ENCODE measurements at places on chromosomes 1 and 21.

DNA sequence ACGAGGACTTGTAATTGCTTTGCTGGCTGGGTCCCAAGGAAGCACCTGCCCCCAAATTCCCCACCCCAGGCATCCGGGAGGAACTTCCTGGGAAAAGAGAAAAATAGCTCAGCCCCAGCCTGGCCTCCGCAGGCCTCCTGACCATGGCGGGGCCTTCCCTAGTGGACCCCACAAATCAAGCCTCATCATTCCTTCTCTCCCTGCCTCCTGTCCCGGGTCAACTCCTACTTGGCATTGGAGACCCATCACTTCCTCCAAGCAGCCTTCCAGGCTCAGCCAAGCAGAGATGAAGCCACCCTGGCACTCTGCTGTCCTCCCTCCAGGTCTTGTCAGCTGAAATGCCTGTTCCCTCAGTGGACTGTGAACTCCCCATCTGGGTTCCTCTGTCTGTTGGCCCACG lies 38.0 kb downstream of the AJAP1 start:
- DNase-seq: no peak

- DNase-seq: no peak
These were observed 10.4 kb downstream of the JUN start for GRCh38 chr1:58773406-58773840.

DNA sequence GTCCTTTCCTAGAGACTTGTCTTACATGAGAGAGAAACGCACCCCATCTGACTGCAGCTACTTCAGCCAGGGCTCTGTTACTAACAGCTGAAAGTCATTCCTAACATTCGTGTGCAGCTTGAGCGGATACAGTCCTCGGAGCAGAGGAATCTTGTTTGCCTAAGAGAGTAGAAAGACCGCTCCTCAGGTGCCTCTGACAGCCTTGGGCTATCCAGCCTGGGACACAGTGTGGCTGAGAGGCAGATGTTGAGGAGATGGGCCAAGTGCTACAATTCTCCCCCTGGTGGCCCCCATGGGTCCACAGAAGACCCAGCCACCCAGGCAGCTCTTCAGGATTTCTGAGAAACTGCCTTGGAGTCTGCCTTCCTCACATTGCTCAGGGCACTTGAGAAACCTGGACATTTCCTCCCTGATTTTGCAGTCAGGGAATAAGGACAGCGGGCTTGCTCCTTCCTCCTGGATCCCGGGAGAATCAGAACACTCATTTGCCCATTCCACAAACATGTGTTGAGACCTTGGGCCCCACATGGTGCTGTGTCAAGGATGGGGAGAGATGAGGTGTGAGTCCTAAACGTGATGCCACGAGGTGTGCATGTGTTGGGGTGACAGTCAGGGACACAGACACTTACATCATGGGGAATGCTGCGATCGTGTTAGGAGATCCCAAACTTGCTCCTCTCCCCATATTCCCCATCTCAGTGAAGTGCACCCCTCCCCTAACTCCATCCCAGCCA lies 13.1 kb downstream of the TRIM62 start:
- no peak for DNase-seq

DNA sequence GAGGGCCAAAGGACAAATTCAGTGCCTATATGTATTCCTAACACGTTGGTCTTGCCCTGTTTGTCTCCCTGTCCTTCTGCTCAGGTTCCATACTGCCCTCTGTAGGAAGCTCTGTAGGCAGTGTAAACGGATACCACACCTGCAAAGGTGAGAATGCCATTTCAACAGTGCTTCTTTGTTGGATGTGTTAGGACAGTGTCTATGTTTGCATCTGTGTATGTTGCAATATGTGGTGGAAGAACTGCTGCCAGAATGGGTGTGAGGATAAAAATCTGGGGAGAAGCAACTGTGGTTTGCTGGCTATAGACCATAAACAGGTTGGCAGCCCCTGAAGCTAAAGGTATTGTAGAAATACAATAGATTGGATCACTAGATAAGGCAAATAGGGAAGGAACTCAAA lies 113.1 kb upstream of the BMP8A start:
- DNase-seq: no peak

- DNase-seq: peak; percentile 83
These were observed 9.2 kb downstream of the ABCG1 start for GRCh38 chr21:42227909-42228708.

DNA sequence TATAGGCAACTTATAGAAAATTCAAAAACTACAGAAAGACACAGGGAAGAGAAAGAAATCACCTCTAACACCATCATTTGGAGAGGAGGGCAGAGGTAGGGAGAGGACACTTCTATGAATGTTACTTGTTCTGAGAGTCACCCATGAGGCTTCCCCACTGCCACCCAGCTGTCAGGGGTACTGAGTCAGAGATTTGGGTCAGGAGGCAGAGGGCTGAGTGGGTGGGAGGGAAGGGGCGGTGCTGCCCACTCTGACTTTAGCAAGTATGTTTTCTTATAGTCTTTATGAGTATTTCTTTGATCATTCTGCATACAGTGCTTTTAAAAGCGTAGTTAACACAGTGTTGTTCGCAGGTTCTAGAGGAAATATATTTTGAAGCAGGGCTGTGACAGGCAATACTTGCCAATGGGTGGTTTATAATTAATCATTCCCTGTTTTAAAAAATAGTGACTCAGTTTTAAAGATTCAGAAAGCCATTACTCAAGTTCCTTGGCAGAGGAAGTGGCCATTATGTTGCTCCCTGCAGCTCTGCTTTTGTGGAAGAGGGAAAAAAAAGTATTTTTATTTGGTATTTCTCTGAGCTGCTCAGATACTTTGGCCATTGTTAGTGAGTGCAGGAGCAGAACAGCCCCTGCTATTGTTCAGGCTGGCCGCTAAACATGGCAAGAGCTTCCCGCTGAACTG lies 18.3 kb downstream of the IL6R start:
- DNase-seq: no peak

- no peak for DNase-seq
These were observed 9.6 kb downstream of the BCAR3 start for GRCh38 chr1:93672069-93672468.

GRCh38 chr1:167447521-167448136 lies 70.7 kb downstream of the CD247 start:
- DNase-seq: no peak

GRCh38 chr1:28122183-28122582 lies 33.8 kb upstream of the EYA3 start:
- no peak for DNase-seq

DNA sequence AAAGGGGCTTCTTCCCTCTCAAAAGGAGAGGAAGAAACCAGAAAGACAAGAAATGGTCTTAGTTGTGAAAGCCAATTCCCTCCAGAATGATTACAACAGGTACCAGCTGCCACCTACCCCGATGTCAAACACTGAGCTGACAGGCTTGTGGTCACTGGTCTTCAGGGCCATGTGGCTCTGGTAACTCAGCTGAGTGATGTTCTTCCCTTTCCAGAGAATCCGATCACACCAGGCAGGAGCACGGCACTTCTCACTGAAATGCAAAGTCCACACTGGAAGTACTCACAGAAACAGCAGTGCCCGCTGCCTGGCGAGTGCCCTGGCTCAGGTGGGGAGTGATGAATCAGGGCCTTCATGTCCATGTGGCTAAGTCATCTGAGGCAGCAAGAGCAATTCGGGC lies 18.7 kb upstream of the MTF1 start:
- no peak for DNase-seq

- DNase-seq: no peak
These were observed 9.3 kb downstream of the DISP3 start for GRCh38 chr1:11488201-11488770.

Measured in GM12892 (cell line).